Activated CD8-positive, alpha-beta memory T cell treated with anti-CD3 and anti-CD28 coated beads for 4 hours (primary cell): ENCODE measurements at places on chromosomes 5 and 9.
A peak's percentile ranks its signal among the peaks of the same experiment; 100 is the strongest.

DNA sequence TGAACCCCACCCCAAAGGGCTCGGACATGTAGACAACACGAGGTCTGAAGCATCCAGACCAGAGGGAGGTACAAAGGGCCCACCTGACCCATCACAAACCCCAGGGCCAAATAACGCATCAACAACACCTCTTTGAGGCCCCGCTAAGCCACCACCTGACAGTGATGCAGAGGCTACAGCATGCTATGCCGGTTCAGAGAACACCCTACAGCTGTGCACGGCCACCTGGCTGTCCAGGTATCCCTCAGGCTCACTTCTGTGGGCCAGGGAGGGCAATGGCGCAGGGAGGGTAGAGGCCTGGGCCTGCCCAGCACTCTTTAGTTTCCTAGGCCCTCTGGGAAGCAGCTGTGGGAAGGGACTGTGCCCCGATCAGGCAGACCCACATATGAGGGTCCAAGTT is 190.1 kb downstream of the CDK5RAP2 start:
- no peak for DNase-seq

- DNase-seq, result no peak
Observed at GRCh38 chr5:143133721-143134120, 269.8 kb downstream of the NR3C1 start.

- no peak for DNase-seq
Observed at GRCh38 chr5:77850536-77851175, 74.5 kb upstream of the TBCA start.

DNA sequence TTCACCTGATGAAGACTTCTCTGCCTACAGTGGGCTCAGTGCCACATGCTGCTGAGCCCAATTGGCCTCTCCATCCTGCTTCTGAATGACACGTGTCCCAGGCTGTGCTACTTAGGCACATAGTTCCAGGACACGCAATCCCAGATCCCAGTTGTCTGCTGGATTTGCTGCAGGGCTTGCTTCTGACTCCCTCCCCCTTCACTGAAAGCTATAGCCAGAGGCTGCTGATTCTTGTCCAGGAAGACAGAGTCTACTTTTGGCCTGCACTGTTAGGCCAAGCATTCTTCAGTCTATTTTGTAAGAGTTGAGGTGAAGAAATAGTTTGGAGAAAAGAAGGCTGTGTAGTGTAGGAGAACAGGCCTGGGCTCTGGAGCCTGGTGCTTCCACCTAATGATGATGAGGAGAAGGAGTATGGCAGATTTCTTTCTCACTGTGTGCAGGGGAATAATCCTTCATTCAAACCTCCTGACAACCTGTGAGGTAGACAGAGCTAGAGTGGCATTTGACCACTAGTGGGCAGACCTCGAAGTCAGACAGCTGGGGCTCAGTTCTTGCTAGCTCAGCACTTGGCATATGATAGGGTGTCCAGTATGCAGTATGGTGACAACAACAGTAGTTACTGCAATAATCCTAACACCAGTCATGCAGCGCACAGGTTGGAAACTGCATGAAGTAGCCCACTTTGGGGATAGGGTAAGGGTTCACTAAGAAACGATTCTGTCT is 19.5 kb upstream of the ASPN start:
- no peak for DNase-seq

GRCh38 chr5:123449424-123449974 is 26.3 kb upstream of the CEP120 start:
- no peak for DNase-seq

- no peak for DNase-seq
Observed at GRCh38 chr9:123608104-123608503, 252.1 kb downstream of the CRB2 start.

DNA sequence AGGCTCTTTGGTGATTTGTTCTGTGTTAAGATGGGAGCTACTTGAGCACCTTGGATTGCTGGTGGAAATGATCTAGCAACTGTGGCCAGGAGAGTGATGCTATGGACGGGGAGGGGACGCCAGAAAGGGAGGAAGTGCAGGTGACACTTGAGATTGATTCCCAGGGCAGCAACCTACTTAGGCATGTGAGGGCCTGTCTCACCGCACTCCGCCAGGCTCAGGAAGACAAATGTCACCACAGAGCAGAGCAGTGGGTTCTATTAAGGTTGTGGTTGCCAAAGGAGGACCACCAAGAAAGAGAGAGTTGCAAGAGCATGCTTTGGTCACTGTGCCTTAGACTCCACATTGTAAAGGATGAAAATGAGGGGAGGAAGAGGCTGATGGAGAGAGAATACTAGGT is 404.3 kb downstream of the IRX1 start:
- no peak for DNase-seq

DNA sequence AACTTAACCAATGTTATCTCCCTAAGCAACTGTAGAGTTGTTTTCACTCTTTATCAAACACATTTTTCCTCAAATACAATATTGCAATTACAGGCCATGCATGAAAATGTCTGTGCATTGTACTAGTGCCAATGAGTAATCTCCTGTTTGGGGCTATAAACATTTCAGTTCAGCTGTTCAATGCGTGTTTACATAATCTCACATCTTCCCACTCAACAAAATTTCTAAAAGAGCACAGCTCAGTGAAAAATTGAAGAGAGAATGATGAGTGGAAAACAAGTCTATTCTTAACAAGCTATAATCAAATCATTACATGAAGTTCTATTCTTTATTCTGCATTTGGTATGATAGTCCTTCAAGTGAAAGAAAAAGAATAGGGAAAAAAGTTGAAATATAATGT is 780.5 kb upstream of the CDH9 start:
- no peak for DNase-seq

DNA sequence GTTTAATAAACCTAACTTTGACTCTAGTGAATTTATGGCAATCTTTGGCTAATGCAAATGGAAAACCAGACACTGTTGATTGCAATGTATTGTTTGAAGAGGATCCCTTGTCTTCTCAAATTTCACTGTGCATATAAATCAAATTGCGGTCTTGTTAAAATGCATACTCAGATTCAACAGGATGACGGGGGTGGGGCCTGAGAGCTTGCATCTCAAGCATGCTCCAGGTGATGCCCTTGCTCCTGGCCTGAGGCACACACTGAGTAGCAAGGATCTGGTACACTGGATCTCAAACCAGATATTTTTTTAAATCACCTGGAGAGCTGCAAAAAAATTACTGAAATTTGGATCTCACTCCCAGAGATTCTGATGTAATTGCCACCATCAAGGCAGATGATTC is 463.7 kb downstream of the DNAH5 start:
- DNase-seq, result no peak

GRCh38 chr5:88680253-88681132 is 202.5 kb downstream of the MEF2C start:
- DNase-seq, result peak; percentile 47

DNA sequence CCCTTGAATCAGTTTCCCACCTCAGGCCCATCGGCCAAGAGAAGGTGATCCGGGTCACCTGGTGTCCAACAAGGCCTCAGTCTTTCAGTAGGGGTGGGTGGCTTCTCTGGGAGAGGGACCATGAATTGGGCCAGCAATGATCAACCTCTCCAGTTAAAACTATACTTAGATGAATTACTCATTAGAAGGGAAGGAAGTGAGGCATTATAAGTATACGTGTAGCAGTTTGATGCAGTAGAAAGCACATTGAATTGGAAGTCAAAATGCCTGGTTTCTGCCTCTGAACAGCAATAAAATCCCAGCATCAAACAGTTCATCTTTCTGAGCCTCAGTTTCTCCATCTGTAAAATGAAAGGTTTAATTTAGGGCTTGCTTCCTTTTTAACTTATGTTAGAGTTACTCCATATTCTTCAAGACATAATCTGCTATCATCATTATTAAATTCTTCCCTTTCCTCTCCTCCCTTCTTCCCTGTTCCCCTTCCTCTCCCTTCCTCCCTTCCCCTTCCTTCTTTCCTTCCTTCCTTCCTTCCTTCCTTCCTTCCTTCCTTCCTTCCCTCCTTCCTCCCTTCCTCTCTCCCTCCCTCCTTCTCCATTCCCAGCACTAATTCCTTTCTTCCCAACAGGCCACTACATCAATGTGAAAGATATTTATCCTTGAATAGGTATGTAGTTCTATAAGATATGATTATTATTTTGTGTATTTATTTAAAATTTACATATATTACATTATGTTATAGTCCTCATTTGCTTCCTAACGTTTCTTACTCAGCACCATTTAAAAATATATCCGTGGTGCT is 18.6 kb upstream of the TMEM174 start:
- DNase-seq, result no peak

DNA sequence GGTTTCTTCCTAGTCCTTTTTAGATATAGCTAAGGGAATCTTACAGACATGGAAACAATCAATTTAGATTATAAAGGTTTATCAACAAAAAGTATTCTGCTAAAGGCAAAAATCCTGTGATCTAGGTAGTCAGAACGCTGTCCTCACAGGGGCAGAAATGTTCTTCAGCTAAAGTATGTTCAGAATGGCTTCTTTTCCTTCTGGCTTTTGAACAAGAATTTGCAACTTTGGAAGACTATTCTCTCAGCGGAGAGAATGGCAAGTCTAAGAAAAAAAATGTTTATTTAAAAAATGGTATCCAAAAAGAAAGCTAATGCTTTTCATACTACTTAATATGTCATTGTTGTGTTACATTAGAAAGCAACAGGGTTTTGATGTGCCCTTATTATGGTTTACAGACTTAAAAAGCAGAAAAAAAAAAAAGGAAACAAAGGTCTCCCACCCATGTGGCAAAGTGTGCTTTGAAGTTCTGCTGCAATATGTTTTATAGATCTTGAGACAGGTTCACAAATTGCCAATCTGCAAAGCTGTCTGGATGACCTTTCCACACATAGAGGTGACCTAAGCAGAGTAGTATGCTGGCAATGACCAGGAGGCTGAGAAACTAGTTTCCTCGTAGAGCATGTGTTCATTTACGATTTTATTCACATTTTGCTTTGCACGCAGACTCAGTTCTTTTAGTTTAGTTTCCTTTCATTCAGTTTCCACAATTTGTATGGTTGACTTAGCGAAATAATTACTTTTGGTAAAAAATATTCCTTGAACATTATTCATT is 45.1 kb upstream of the PJA2 start:
- DNase-seq, result no peak

DNA sequence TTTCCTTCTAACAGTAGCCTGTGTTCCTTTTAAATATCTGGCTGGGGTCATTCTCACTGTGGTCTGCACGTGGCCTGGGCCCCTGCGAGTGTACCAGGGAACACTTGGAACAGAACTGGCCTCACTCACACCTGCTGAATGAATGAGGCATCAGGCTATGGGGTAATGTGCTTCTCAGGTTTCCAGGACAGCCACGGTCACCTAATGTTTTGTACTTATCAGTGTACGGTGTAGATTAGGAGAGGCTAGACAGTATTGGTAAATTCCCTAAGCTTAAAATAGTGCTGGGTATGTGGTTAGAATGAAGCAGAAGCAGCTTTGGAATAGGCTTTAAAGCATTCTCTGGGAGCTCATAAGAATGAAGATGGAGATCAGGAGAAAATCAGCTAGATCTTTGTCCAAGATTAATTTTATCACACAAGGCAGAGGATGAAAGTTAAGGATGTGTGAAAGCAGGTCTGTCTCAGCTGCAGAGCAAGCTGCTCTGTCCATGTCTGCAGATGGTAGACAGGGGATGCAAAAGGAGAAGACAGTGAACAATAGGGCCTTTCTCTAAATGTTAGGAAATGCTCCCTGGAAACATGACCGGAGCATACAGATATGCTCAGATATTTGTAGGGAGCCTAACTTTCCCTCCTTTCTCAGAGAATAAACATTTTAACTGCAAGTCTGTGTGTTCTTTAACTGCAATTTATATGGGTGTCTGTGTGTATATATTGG is 267.5 kb downstream of the NR3C1 start:
- no peak for DNase-seq
